ENCODE measurements at places on chromosomes 11 and 22.

DNA sequence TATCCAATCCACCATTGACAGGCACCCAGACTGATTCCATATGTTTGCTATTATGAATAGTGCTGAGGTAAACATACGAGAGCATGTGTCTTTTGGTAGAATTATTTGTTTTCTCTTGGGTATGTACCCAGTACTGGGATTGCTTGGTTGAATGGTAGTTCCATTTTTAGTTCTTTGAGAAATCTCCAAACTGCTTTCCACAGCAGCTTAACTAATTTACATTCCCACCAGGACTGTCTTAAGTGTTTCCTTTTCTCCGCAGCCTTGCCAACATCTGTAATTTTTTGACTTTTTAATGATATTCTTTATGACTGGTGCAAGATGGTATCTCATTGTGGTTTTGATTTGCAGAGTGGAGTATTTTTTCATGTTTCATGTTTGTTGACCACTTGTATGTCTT is 8.3 kb downstream of the FDX1 start:
- no peak for DNase-seq

GRCh38 chr11:111445586-111445985 is 66.5 kb upstream of the POU2AF1 start:
- DNase-seq = no peak

GRCh38 chr11:96199563-96200025 is 143.4 kb downstream of the MAML2 start:
- DNase-seq = no peak

DNA sequence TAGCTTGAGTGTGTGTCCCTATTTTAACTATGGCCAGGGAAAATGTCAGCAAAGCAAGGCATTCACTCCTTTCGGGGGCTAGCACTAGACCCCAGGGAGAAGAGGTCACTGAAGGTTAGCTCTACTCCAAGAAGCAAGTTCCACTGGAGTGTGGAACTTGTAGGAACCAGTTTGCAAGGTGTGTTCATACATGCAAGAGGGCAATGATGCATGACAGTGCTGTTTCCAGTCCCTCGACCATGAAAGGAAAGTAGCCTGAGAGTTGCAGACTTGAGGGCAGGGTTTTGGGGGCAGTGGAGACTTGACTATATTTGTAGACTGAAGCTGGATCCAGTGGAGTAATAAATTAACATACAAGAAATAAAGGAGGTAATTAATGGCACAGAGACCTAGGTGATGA is 21.6 kb upstream of the SLC36A4 start:
- DNase-seq = no peak

- DNase-seq = no peak
These were observed 170.1 kb upstream of the CADM1 start for GRCh38 chr11:115674176-115674936.

DNA sequence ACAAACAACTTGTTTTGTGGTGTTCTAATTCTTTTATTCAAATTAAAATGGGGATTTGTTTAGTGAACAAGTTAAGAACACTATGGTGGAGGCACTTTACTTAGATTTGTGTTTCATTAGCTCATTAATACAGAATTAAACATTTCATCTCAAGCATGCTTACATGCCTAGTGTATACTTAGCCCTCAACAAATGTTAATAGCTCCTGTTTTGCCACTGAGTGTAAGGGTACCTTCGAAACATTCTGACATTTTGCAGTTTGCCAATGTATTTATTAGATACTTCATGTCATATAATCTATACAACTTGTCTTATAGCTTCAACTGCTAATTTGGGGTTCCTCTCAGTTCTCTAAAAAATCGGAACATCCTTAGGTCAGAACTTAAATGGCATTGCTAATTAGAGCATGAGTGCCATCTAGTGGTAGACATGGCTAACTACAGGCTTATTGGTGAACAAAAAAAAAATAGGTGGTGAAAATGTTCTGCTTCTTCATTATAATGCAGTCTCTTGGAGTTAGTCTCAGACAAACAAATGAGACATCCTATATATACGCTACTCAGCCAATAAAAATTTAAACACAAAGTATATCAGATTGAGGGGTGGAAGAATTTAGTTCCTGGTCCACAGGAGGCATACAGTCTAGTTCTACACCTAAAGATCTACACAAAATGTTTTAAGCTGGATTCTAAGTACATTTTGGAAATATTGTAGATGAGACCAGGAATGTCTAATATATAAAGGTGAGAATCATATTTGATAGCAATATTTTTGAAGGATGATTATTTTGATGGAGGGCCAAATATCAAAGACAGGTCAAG is 4.9 kb upstream of the CNTN5 start:
- DNase-seq = peak; percentile 23

GRCh38 chr11:66417000-66417399 is 3.8 kb upstream of the NPAS4 start:
- DNase-seq = no peak
